ENCODE measurements at places on chromosomes 7 and 10.

DNA sequence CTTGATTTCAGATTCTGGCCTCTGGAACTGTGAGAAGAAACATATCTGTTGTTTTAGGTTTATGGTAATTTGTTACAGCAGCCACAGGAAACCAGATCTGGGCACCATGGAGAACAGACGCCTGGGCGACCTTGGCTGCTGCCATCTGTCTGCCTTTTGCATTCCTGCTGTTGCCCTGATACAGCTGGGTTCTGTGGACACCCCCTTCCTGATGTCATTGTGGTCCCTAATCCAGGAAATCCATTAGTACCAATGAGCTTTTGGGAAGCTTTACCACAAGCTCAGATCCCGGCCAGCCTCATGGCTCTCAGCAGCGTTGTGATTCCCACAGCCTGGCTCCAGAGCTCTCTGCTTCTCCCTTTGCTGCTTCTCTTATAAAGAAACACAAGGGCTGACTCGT, 174.2 kb upstream of the NPS start:
- no peak for DNase-seq

GRCh38 chr7:131241386-131241785, 86.3 kb upstream of the MKLN1 start:
- DNase-seq: no peak

DNA sequence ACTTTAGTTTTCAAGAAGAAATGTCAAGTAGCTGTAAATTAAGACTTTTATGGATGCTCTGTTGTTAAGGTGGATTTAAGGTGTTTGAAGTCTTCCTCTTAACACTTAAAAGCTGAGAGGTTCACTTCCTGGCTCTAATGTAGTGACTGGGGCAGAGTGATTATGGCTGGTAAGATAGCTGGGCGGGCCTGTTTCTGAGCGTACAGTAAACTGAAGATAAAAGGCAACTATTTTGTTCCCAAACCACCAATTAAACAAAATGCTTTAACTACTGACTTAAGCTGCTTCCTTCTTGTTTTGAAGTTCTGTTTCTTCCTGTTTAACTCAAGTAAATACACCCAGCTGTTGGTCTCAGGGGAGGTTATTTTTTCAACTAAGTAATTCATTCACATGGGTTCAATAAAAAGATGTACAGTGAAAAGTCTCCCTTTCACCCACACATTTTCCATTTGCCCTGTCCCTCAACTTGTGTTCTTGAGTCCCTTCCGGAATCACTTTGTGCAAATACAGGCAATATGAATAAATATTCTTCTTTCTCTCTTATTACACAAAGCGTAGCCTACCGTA, 19.3 kb downstream of the VWA2 start:
- peak; percentile 60 for DNase-seq

GRCh38 chr10:74684462-74684861, 141.9 kb upstream of the KAT6B start:
- no peak for DNase-seq

DNA sequence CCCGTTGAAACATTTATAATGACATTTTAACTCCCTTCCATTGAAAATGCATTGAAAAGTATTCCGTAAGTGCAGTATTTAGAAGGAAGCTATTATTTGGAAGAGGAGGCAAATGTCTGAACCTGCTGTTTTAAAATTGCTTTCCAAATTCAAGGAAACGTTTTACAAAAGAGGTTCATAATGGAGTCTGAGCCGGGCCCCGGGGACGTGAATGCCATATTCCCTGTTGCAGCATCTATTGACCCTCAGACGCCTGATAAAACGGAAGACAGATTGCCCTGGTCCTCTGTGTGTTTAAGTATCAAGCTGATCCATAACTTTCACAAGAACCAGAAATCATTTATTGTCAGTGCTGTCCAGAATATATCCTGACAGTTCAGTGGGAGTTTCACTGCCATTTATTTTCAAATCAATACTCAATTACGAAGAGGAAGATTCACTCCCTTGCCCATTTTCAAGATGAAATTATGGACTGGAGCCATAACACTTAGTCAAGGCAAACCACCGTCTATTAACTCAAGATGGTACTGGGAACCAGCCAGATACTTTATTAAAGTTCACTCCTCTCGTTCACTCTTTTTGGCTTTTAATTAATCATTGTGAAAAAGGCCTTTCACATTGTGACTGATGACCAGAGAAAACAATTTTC, 435.7 kb upstream of the PFKP start:
- no peak for DNase-seq

- DNase-seq: no peak
These were observed 45.9 kb upstream of the WDR11 start for GRCh38 chr10:120805014-120805812.

DNA sequence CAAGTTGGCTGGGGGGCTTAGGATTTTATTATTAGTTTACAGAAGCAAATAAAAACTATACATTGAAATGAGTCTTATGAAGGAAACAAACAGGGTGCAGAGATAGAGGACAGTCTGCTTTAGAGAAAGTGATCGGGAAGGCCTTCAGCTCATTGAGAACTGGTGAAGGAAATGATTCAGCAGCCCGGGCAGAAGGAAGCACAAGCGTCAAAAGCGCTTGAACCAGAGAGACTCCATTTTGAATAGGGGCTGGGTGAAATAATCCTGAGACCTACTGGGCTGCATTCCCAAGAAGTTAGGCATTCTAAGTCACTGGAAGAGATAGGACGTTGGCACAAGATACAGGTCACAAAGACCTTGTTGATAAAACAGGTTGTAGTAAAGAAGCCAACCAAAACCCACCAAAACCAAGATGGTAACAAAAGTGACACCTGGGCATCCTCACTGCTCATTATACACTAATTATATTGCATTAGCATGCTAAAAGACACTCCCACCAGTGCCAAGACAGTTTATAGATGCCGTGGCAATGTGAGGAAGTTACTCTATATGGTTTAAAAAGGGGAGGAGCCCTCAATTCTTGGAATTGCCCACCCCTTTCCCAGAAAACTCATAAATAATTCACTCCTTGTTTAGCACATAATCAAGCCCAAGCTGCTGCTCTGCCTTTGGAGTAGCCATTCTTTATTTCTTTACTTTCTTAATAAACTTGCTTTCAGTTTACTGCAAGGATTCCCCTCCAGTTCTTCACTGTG, 83.1 kb upstream of the MPP7 start:
- DNase-seq: no peak

- no peak for DNase-seq
These were observed 197.0 kb downstream of the ZNF438 start for GRCh38 chr10:30834651-30835050.

DNA sequence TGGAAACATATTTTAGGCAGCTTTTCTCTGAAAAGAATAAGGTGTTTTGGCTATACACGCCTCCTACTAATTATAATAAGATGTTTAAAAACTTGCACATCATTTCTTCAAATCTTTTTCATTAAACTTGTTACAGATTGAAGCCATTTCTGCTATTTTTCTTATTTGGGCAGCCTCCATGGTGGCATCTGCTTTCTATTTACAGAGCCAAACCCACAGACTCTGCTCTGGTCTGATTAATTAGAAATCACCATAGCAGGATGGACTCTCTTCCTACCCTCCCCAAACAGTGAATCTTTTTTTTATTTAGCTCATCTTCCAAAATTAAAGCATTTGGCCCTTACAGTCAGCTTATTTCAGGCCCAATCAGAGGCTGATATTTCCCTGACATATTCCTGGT, 85.7 kb upstream of the AOAH start:
- no peak for DNase-seq

GRCh38 chr7:140312141-140312846, 86.0 kb downstream of the SLC37A3 start:
- no peak for DNase-seq

DNA sequence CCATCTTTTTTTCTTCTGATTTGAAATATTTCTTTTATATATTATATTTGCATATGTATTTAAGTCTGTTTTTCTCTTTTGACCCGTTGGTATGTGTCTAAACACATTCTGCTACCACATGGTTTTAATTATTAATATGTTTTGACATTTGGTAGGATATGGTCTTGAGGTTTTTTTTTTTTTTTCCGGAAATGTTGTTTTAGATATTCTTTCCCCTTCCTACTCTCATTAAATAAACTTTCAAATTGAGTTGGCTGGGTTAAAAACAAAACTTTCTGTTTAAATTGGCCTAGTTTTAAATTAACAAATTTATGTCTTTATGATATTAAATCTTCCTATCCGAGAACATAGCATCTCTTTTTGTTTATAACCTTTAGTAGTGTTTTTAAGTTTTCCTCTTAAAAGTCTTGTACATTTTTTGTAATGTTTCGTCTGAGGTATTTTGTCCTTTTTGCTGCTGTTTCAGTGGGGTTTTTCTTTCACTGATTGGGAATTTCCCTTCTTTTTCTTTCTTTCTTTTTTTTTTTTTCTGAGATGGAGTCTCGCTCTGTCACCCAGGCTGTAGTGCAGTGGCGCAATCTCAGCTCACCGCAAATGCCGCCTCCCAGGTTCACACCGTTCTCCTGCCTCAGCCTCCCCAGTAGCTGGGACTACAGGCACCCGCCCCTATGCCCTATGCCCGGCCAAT, 25.4 kb downstream of the STAM start:
- DNase-seq: no peak

DNA sequence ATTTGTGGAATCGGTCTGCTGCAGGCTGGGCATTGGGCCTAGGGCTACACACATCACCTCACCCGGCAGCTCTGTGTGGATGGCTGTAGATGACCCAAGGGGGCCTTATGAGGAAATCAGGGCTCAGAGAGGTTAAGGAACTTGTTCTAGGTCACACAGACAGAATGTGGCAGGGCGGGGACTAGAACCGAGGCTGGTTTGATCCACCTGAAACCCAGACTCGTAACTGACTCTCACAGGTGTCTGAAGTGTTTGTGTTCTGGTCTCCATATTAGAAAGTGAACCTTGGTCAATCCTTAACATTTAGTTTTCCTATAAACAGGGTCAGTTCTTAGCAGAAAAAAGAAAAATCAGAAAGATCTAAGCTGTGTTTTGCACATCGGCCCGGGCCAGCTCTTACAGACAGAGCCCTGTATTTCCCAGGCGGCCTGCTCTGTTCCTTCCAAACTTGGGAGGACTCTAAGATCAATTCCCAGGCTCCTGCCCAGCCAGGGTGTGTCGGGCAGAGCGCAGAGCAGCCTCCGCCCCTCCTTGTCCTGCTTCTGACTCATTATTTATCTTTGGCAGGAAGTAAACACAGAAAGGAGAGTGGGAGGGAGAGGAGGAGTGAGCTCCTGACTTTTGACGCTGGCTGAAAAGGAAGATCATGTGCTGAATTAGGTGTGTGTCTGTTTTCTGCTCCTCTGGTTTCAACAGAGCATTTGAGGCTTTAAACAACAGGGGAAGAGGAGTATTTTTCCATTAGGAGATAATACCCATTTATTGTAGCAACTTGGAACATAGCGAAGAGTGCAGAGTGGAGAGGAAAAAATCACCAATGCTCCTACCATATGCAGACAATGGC, 74.1 kb downstream of the TACC2 start:
- peak; percentile 88 for DNase-seq

DNA sequence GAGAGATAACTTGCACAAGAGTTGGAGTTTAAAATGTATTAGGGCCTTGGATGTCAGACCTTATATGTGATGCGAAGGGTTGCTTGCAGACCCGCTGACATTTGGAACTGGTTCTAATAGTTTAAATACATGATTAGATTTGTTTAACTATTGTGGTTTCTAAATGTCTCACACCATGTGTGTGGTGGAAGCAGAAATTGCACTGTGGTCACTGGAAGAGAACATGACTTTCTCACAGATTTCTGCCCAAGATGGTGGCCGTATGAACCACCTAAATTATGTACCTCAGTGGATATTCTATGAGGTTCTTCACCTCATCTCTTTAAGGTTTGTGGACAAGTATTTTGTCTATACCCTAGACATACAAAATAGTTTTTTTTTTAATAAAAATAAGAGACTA, 8.2 kb upstream of the C1QL3 start:
- DNase-seq: no peak

- no peak for DNase-seq
These were observed 9.9 kb upstream of the NPVF start for GRCh38 chr7:25238066-25238725.

GRCh38 chr10:74213571-74214162, 62.6 kb downstream of the ADK start:
- peak; percentile 62 for DNase-seq

Measured in stomach (tissue), 19 donors.